G401 (cell line): ENCODE measurements at places on chromosomes 13 and 19. TPM values are rescaled to one million over a fixed set of nuclear protein-coding genes. Genes with fewer than 3 reads are reported as not detected.

LRRC63 gene
- total RNA-seq: not detected in 2 replicates

SOX1 gene
- total RNA-seq: not detected in 2 replicates

FFAR2 gene
- total RNA-seq: not detected in 2 replicates

DAND5 gene
- total RNA-seq: 0.18 TPM in 1 of 2 replicates, not detected in the other

ZNF491 gene
- not detected in 2 replicates for total RNA-seq

MKNK2 gene
- total RNA-seq: 113 and 118 TPM in 2 replicates

CD37 gene
- total RNA-seq: not detected in 2 replicates

DNA sequence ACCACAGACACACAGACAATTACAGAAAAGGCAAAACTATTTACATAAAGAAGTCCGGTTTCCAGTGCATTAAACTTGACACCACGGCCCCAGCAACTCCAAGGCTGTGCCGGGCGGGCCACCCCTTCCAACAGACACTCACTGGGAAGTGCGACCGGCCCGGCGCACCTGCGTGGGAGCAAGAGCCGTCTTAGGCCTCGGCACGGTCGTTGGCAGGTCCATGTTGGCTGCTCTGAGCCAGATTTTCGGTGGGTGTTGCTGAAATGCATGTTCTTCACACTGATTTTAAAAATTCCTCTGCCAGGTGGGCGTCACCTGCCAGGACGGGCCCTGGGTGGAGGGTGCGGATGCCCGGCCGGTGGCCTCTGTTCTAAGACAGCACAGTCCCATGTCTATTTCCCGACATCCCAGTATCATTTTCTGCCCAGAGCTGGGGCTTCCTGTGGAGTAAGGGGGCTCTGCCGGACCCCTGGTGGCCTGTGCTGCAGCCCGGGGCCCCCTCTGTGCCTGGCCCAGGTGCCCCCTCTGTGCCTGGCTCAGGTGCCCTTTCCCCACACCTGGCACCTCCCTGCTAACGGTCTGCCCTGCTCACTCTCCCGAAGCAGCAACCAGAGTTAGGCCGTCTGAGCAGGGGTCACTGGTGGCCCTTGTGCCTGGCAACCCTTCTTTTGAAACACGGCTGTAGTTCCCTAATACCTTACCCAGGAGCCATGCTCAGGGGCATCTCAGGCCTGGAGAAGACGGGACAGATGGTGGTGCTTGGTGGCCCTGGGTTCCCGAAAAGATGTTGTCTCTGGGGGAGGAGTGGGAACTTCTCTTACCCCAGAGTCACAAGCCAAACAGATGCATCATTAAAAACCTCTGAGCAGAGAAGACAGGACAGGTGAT lies 9.2 kb downstream of the TMEM255B start:
- DNase-seq: no peak

- no peak for DNase-seq
Observed at GRCh38 chr13:36857253-36857652, 38.2 kb downstream of the RFXAP start.

DNA sequence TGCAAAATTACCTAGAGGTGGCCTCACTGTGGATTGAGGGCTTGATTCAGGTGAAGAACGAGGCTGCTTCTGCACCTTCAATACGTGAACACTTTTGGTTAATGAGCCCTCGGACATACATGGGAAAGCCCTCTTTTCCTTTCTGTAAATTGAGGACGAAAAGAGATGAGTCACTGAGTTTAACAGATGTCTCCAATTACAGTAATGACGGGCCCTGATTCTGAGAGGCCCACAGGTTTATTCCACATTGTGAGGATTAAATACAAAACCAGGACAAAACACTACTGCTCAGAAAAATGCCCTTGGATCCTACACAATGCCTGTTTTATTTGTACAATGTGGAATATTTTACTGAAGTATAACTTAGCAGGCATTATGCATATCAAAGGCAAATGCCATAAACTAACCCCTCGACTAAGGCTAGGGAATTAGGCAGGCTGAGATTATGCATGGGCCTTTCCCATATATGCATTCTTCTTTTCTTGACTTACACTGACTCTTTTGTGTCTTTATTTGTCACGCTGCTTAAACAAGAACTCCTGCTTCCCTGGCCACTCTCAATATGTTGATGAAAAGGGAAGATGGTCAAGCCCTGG lies 819.9 kb downstream of the OLFM4 start:
- DNase-seq: no peak

GRCh38 chr19:18731562-18732008 lies 48.1 kb downstream of the CRTC1 start:
- no peak for DNase-seq

DNA sequence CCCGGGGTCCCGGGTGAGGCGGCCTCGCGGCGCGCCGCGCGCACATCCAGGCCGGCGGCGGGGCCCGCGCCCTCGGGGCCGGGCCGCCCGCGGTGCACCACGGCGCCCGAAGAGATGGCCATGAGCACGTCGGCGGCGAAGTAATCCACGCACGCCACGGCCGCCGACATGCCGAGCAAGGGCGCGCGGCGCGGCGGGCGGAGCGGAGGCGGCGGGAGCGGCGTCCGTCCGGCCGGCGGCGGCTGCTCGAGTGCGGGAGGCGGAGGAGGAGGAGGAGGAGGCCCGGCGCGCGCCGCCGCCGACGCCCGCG lies at the start of gene KLF16:
KLF16 (minus strand) TSS at position 252 of the 310 bp plus-strand sequence; CDS start at position 170, 82 bp downstream.
- DNase-seq: no peak

DNA sequence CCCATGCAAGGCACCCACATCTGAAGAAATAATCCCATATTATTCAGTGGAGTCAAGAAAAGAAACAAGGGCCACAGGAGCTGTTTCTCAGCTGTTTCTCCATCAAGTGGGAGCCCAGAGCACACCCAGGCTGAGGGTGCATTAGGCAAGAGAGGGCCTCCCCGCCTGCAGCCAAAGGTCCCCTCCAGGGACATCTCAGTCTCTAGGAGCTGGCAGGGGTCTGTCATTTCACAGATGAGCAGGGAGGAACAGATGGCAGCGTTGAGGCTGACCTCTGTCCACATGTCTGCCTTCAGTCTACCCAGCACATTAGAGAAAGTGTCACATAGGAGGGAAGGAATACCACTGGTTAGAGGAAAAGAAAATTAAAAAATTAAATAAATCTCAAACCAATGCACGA lies 157.7 kb downstream of the ZNF536 start:
- DNase-seq: no peak

GRCh38 chr19:46349311-46349993 lies 2.6 kb downstream of the PPP5C start:
- DNase-seq: no peak

DNA sequence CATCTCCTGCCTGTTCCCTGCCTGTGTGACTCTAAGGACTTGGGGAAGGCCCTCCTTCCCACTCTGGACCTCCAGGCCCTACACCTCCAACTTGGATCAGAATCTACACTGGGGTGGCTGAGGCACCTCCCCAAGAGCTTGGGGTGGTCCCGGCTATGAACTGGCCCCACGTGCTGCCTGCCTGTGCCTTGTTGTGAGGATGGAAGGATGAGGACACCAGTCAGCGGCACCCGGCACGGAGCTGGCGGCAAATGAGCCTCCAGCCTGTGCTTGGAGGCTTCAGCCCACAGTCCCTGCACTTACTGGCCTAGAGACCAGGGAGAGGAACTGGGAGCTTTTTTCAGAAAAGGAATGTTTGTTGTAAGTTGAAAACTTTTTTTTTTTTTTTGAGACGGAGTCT lies 8.5 kb downstream of the AKAP8 start:
- no peak for DNase-seq
